ENCODE measurements at places on chromosomes 12 and 14.

DNA sequence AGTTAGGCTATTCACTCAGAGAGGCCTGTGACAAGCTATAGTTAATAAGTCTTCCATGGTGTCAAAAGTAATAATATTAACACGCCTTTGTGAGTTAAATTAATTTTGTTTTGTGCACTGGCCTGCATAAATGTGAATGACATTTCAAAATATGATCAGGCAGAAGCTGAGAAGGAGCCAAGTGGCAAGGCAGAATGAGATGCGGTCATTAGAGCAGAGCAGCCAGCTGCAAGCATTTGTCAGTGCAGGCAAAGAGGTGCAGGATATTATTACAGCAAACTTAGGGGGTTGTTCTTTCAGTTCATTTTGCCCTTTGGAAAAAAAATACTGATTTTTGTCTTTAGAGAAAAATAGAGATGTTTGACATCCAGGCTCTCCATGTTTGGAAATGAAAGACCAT lies 364.5 kb downstream of the PAWR start:
- DNase-seq, result no peak

DNA sequence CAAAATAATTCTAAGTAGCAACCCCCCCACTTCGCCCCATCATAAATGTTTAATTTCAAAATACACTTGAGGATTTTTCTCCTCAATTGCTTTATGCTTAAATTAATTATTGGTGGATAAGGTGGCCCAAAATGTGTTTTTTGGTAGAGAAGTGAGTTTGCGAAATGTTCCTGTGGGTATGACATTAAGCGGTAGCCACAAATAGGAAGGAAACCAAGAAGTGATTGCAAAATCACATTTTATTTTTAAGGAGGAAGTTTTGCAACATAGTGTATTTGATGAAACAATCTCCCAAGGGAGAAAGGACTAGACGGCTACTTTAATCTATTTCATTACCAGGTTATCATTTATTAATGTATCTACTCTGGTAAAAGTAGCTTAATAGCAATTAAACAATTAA lies 25.5 kb downstream of the SLC25A3 start:
- DNase-seq, result no peak

DNA sequence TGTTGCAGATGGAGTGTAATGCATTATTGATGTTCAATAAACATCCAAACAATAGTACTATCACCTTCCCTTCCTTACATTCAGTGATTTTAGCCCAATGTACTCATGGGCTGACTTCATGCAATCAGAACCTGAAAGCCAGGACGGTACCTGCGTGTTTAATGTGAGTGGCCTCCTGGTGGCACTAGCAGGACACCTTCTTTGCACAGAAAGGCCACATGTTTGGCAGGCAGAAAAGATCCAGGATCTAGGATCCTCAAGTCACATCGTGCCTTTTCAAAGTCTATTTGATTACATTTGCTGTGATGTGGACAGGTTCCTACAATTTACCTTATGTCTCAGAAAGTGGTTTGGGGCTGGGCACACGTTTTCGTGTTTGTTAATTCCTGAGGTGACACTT lies 82.9 kb downstream of the NEDD1 start:
- no peak for DNase-seq

- DNase-seq, result no peak
Observed at GRCh38 chr12:55849616-55850343, 7.0 kb upstream of the MMP19 start.

DNA sequence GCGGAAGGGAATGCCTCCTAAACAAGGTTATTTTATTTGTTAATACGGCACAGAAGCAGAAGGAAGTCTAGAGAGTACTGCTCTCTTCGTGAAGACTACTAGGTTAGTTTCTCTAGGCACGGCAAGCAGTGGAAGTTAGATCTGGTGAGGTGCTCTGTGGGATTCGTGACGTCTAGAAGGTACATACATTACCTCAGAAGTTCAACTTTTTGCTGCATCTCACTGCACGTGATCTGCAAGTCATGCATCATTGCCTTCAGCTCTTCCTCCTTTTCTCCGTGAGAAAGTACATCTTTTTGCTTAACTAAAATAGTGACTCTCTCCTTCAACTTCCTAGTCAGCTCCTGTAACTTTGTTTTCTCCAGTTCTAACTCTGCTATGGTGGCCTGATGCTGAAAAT lies 74.7 kb downstream of the NIN start:
- no peak for DNase-seq

DNA sequence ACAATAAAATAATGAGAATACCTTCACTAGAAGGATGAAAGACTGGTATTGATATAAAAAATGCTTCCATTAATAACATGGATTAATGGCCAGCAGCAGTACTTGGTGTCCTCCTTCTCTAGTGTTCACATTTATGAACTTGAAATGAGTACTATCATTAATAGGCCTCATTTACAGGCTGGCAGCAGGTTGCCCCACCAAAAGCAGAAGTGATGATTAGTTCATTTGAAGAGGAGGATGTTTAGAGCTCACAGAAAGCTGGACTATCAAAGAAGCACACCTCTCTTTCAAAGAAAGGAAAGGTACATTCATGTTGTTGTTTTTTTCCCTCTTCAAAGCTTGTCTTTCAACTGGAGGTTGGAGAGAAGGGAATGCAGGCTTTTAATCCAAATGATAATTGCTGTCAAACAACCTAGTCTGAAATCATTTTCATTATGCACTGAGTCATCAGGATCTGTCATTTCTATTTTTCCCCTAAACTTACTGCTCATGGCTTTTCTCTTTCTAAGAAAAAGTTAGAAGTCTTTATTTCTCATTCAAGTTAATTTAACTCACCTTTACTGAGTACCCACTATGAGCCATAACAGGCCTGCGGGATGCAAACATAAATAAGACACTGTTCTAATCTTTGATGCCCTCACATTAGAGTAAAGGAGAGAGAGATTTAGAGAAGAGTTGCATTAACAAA lies 157.9 kb upstream of the GRIP1 start:
- DNase-seq, result no peak

DNA sequence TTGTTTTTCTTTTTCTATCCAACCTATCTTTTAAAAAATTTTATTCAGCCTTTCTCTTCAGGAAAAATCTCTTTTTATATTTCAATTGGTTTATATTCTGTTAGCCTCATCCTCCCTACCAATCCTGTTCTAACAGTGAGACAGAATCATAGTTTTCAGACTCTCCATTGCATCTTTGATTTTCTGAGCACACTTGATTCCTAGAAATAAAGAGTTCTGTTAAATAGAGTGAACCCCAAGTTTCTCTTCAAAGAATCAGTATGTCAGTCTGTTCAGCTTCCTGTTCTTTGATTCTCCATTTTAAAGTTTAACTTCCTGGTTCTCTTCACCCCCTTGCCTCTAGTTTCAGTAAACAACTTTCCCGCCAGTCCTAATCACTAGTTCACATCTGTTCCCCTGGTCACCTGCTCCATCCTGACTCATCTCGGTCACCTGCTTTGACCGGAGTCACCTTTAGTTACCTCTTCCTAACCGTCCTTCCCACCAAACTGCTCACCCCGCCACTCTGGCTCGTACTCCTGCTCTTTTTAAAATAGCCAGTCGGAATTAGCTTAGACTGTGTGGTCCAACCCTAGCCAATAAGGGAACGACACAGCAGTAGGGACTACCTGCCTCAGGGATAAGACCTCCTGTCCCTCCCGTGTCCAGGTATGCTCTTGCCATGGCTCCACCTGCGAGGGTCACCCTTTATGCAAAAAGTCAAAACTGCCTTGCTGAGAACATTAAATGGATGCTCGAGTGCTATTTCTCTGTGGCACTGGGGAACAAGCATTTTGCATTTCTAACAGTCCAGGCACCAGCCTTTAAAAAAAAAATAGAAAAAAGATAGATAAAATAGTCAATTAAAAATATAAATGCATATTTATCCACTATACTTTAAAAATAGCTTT lies 48.4 kb downstream of the DDX51 start:
- DNase-seq, result no peak

- no peak for DNase-seq
Observed at GRCh38 chr12:110845339-110845682, 1.5 kb upstream of the CCDC63 start.

DNA sequence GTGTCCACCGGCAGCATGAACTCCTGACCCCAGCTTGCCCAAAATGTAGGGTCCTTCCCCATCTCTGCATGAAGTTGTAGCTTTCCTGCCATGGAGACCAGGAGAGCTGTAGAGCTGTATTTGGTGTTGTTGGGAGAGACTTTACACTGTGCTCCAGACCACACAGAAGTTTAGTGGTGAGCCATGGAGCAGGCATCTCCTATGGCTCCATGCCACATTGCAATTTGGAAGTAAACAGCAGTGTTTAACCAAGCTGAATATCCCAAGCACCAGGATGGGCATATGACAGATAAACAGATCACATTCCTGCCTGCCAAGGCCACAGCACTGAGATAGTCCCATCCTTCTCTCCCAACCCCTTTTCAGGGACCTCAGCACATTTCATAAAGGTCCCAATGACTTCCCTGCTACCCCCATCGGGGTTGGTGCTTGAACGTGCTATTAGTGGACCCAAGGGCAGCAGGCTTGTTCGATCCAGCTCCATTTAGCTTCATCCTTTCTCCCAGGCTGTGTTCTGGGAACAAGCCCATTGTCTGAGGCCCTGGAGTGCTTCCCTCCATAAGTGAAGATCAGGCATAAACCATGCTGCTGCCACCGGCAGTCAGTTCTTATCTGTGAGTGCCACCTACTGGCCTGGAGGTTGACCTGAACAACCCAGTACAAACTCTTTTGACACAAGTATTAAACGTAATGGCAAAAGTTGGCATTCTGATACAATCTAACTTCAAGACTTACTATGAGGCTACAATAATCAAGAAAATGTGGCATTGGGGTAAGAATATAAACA lies 172.3 kb upstream of the ATXN7L3B start:
- no peak for DNase-seq

DNA sequence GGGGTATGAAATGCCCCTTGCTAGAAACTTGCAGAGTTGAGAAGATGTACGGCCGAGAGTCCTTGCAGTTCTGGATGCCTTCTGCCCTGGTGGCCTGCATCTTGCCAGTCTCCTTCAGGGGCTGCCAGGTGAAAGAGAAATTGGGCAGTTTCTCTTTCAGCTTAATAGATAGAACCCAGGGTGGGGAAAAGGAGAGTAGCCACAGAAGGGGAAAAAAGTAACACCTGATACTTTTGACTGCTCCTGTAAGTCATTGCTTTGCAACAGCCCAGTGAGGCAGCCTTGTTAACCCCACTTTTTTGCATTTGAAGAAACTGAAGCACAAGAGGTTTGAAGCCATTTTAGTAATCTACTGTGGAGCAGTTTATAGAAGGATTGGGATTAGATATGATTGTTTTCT lies 27.6 kb downstream of the TDP1 start:
- DNase-seq, result no peak

GRCh38 chr12:119683816-119684215 lies 15.9 kb downstream of the PRKAB1 start:
- DNase-seq, result no peak

DNA sequence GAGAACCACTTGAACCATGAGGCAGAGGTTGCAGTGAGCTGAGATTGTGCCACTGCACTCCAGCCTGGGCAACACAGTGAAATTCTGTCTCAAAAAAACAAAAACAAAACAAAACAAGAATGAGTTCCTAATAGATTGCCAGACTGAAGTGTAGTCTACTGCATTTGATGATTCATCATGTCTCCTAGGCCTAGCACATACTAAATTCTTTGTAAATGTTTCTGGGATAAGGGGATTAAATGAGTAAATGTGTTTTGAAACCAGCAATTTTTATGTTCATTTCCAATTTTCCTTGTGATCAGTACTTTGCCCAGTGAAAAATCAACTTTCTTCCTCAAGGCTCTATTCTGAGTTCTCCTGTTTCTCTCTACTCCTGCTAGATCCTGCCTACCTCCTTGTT lies 2.9 kb upstream of the DYRK2 start:
- DNase-seq, result no peak

- no peak for DNase-seq
Observed at GRCh38 chr12:15756822-15757221, 32.4 kb downstream of the EPS8 start.
